ENCODE measurements at places on chromosomes 1 and 21. TPM values are rescaled to one million over a fixed set of nuclear protein-coding genes. Genes with fewer than 3 reads are reported as not detected.

CD84 gene
- not detected for total RNA-seq

IFI6 gene
- total RNA-seq: 139 TPM

ACTL8 gene
- total RNA-seq: 0.08 TPM

RGS16 gene
- 0.39 TPM for total RNA-seq

ROR1 gene
- total RNA-seq: 18.7 TPM

KCNE2 gene
- not detected for total RNA-seq

CNIH3 gene
- 7.6 TPM for total RNA-seq

TNFRSF1B gene
- total RNA-seq: 41.6 TPM

LCE1C gene
- not detected for total RNA-seq

FAM72A gene
- total RNA-seq: 6.9 TPM

All from epithelial cell of alveolus of lung (primary cell).